ENCODE measurements at places on chromosomes 3 and 15.
A peak's percentile ranks its signal among the peaks of the same experiment; 100 is the strongest.

DNA sequence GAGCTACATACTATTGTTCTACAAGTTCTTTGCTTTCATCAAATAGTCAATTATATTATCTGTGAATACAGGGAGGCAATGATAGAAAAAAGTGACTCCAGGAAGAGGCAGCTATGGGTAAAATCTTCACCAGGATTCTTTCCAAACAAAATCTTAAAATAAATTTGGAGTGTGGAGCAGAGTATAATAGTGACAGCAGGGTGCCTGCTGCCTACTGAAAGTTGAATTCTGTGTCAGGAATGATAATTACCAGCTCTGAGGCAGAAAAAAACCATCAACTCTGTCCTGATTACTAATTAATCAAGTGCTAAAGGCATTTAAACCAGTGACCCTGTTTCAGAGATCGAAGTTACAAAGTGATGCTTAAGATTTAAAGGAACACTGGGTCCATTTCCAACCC lies 148.0 kb downstream of the DIPK2A start:
- no peak for DNase-seq

DNA sequence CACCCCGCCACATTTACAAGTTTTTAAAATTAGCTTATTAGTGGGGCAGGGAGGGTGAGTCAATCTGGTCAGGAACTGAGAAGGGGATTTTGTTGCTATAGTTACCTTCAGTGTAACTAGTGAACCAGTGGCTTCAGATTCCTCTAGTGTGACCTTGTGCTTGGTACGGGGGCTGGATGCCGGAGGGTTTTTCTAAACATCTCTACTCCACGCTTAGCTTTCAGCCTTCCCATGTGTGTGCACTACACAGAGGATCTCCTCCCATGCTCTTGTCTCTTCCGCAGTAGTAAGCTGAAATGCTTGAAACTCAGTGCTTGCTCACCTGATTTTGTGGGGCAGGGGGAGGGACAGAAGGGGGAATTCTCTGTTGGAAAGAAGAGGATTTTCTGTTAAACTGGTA lies 67.9 kb upstream of the AKAP13 start:
- DNase-seq = peak; percentile 67

DNA sequence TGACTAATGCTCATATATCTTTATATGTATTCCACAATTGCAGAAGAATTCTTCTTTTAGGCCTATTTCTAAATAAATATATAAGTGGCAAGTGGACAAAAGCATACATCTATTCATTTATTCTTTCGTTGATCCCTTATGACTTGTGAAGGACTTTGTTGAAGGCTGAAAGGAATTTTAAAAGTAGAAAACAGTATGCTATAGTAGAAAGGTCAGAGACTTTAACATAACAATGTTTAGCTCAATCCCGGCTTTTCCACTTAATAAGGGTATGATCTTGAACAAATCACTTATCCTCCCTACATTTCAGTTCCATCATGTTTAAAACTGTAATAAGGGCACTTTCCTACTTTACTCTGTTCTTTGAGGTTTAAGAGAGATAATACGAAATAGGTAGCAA lies 672.9 kb downstream of the MECOM start:
- DNase-seq = no peak

DNA sequence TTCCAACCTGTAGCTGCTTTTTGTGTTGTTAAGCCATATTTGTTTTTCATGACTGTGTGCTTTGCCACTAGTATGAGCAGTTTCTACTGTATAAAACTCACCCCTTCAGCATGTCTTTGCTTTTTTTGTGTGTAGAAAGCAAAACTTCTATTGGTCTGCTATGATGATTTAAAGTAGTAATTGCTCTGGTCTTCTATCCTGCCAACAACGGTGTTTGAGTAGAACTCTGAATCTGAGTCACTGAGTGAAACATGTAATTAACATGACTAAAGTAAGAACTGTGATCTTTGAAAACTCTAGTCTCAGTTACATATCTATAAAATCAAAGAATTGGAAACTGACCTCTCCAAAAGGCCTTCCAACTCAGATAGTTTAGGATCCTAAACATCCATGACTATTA lies 133.6 kb downstream of the TPRG1 start:
- no peak for DNase-seq

GRCh38 chr3:8603115-8603710 lies 41.4 kb downstream of the SSUH2 start:
- DNase-seq = no peak

DNA sequence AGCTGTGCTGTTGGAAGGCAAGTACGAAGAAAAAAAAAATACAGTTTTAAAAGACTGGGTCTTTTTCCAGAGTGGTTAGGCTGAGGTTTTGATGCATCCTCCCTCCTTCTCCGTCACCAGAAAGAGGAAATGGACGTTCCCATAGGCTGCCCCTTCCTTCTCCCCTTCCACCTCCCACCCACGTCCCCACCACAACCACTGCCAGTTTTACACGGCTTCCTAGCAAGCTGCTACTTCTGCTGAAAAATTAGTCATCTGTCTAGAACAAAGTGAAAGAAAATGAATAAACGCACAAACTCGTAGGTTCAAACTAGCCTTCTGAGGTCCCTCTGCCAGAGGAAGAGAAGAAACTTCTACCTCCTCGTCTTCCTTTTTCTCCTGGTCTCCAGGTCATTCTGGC lies 71.6 kb upstream of the RPL35A start:
- DNase-seq = no peak

DNA sequence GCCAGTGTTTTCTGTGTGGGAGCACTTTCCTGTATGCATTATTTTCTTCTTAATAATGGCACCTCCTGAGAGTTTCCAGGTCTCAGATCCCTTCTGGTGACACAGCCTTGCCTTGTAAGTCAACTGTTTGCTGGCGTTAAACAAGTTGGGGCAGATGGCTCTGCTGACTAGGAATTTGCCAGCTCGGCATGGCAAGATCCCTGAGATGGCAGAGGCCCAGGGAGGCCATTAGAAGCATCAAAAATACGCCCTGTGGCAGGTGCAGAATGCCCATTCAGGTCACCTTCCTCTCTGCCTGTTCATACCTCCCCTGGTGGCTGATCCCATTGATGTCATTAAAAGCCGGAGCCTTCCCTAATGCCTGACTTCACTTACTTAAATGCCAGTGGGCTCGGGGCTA lies 320.9 kb upstream of the CTDSPL start:
- no peak for DNase-seq

GRCh38 chr3:100697172-100697571 lies 12.1 kb upstream of the TFG start:
- no peak for DNase-seq

Measured in naive B cell (primary cell).